H4 (cell line): ENCODE measurements at places on chromosomes 7 and 10. TPM values are rescaled to one million over a fixed set of nuclear protein-coding genes. Genes with fewer than 3 reads are reported as not detected.

DNA sequence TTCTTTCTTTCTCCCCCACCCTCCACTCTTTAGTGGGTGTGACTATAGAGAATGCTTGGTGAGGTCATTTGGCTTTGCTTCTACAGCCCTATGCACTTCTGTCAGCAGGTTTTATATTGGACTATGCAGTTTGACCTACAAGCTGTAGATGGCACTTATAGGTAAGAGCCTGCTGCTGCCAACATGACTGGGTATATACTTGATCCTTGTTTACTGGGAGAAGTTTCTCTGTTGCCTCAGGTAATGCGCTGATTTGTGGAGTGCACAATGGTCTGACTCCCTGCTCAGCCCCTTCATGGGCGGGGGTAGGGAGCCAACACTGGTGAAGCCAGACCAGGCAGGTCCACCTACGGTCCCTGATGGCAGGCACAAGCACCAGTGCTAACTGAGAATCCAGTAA lies 33.7 kb upstream of the C7orf33 start:
- peak; percentile 29 for DNase-seq

DNA sequence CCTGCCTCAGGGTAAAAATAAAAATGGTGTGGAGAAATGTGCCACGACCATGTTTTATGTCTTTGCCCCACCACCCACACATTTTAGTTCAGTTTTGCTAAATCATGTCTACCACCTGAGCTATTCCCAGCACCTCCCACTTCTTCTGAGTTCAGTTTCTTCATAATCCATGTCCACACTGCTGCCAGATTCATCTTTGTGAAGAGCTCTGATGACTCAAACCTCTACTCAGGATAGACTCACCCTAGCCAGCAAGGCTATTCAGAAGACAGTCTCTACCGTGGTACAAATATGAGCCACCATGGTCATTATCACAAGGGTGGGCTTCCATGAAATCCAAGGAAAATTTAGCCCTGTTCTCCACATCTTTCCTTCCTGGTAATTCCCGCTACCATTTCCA lies 231.1 kb upstream of the PRKCQ start:
- no peak for DNase-seq

DNA sequence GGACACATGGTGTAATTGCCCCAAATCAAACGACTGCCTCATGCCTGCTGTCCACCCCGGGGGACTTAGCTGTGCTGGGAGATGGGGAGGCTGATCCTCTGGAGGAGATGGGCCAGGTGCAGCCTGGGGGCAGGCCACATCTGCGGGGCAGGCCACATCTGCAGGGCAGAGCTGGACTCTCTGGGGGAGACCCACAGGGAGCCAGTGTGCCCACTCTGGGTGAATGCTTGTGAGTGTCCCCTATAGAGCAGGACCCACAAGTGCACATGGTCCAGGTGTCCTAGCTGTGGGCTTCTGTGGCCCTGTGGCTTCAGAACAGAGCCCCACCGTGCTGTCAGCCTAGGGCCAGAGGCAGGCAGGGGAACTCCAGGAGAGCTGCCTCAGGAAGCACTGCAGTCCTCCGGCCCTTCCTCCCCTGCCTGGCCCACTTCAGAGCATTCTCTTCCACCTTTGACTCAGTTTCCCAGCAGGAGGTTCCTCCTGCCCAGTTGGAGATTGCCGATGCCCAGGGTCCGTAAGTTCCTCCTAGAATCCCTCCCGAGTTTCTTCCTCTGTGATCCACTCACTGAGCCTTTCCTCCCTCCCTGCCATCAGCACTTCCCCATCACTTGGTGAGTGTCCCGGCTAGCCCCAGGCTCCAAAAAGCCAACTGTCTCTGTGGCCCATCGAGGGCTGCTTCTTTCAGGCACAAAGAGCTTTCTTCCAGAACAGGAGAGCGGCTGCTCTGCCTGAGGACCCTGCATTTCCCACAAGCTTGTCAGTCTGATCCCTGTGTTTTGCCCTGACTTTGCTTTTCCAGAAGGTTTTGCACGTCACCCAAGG lies 50.3 kb downstream of the ADCYAP1R1 start:
- no peak for DNase-seq

DNA sequence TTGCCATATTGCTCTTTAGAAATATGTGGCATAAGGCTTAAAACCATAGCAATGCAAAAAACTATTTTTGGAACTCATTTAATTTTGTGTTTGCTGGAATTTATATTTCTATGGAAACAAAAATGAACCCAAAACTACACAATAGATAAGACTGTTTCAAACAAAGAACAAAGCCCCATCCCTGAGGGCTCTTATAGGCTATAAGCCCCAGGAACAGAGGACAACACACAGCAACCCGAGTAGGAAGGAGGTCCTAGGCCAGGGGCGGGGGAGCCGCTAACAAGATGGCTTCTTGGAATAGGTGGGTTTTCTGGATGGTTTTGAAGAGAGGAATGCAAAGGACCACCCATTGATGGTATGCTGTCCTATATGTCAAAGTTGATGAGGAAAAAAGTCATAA lies 8.6 kb downstream of the COL28A1 start:
- DNase-seq: no peak

GRCh38 chr10:48284811-48285210 lies 10.3 kb upstream of the FRMPD2 start:
- DNase-seq: no peak

DNA sequence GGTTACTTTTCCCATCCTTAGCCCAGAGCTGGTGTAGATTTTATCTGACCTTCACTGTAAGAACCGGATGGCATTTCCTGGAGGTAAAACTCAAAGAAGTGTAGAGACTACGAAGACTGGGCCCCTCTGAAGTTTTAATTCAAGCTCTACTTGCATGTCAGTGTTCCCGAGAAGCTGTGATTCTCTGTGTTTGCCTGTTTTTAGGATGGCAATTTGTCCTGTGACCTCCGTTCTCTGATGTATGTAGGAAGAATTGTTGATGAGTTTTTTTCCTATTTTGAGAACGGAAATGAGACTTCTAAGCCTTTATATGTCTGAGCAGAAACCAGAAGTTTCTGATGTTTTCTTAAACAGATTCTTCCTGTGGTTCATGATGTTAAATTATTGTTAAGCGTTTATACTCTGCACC lies 94.1 kb downstream of the CDCA7L start:
- peak; percentile 39 for DNase-seq

DNA sequence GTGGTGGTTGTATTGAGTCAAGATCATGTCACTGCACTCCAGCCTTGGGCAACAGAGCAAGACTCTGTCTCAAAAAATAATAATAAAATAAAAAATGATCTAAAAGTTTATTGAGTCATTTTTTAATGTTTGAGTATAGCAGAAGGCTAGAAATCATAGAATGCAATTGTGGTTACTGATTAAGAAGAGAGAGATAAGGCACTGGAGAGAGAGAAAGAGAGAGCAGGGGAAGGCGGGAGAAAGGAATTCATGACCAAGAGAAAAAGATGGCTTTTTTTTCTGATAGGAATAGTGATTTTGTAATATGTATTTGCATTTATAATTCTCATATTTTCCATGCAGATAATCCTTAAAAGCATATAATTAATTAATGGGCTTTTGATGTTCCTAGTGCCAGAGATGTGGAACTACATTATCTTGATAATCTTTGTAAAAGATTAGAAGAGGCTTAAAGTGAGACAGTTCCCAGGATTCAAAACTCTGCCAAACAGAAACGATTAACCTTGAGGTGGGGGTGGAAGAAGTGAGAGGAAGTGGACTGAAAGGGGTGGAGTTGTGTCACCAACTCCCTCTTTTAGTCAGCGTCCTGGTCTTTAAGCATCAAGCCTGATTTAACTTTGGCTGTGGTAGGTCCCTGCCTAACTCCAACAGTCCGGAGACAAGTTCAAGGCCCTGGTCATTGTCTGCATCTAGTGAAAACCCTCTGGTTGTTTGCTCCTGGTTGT lies 76.2 kb downstream of the CHN2 start:
- peak; percentile 54 for DNase-seq

The CYP3A4 gene
- not detected in 2 replicates for total RNA-seq

The ASIC3 gene
- total RNA-seq: 0.10 TPM in 1 of 2 replicates, not detected in the other

The CCDC6 gene
- total RNA-seq: 13.3 and 14.5 TPM in 2 replicates

The STEAP1 gene
- total RNA-seq: 14.6 and 31.3 TPM in 2 replicates

The STOX1 gene
- 0.52 and 0.66 TPM in 2 replicates for total RNA-seq

The TWIST1 gene
- 29.1 and 40.1 TPM in 2 replicates for total RNA-seq
